ENCODE measurements at places on chromosomes 16 and 17. TPM values are rescaled to one million over a fixed set of nuclear protein-coding genes. Genes with fewer than 3 reads are reported as not detected.

CRHR1 gene
- total RNA-seq, result not detected

CHRNB1 gene
- 7.2 TPM for total RNA-seq

PRSS36 gene
- total RNA-seq, result 0.39 TPM

GPATCH8 gene
- 11.5 TPM for total RNA-seq

EEF2KMT gene
- total RNA-seq, result 11.0 TPM

MYH11 gene
- under 0.01 TPM for total RNA-seq

RNF227 gene
- 0.51 TPM for total RNA-seq

TAC4 gene
- total RNA-seq, result not detected

CDC6 gene
- 8.1 TPM for total RNA-seq

RETREG3 gene
- total RNA-seq, result 60.7 TPM

RND2 gene
- 0.13 TPM for total RNA-seq

GJD3 gene
- total RNA-seq, result 1.8 TPM

CASKIN1 gene
- total RNA-seq, result 0.13 TPM

ZFHX3 gene
- total RNA-seq, result 4.4 TPM

CPNE7 gene
- total RNA-seq, result 0.25 TPM

PGS1 gene
- 19.8 TPM for total RNA-seq

KCNJ2 gene
- 1.3 TPM for total RNA-seq

PTGES3L gene
- 0.13 TPM for total RNA-seq

MRPL12 gene
- 8.9 TPM for total RNA-seq

RSKR gene
- total RNA-seq, result 2.1 TPM

Data from dermis microvascular lymphatic vessel endothelial cell (primary cell).